ENCODE measurements at places on chromosomes 7 and 10.
A peak's percentile ranks its signal among the peaks of the same experiment; 100 is the strongest.

- DNase-seq: no peak
Observed at GRCh38 chr10:111612273-111612672, 535.4 kb downstream of the ADRA2A start.

- DNase-seq: peak; percentile 23
Observed at GRCh38 chr10:67666416-67667034, 29.5 kb downstream of the CTNNA3 start.

GRCh38 chr7:5212633-5213285 lies 22.7 kb downstream of the WIPI2 start:
- DNase-seq: no peak

- DNase-seq: peak; percentile 86
Observed at GRCh38 chr7:22572937-22573336, 72.9 kb upstream of the STEAP1B start.

DNA sequence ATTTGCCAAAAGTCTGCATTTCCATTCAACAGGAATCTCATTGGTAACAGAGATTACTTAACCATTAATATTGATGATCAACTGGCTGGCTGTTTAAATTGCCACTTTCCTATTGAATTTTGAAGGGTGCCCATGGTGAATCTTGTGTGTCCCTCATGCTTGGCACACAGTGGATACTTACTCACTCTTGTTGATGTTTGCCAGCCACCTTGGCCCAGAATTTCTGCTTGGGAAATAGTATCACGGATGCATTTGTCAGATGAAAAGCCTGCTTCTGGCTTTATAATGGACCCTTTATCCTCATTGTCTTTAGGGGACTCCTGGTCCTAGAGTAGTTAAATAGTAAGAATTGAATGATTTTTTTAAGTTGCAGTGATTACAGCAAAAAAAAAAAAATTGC lies 52.0 kb downstream of the MMRN2 start:
- no peak for DNase-seq

GRCh38 chr10:120478386-120478785 lies 21.4 kb downstream of the PLPP4 start:
- no peak for DNase-seq

DNA sequence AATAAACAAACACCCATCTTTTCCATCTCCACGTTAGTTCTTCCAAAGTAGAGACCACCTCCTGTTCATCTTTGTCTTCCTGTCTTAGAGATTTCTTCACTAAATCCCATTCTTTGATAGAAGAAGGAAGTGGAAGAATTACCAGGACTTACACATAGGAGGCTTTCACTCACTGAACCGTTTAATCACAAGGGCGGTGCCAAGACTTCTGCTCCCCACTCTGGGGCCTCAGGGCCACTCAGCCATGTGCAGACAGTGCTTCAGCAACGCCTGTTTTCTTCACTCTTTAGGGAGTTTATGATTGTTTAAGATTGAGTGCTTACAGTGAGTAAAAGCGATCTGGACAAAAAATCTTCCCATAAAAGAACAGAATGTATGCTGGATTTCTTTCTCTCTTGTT lies 63.9 kb upstream of the SORCS3 start:
- DNase-seq: no peak

DNA sequence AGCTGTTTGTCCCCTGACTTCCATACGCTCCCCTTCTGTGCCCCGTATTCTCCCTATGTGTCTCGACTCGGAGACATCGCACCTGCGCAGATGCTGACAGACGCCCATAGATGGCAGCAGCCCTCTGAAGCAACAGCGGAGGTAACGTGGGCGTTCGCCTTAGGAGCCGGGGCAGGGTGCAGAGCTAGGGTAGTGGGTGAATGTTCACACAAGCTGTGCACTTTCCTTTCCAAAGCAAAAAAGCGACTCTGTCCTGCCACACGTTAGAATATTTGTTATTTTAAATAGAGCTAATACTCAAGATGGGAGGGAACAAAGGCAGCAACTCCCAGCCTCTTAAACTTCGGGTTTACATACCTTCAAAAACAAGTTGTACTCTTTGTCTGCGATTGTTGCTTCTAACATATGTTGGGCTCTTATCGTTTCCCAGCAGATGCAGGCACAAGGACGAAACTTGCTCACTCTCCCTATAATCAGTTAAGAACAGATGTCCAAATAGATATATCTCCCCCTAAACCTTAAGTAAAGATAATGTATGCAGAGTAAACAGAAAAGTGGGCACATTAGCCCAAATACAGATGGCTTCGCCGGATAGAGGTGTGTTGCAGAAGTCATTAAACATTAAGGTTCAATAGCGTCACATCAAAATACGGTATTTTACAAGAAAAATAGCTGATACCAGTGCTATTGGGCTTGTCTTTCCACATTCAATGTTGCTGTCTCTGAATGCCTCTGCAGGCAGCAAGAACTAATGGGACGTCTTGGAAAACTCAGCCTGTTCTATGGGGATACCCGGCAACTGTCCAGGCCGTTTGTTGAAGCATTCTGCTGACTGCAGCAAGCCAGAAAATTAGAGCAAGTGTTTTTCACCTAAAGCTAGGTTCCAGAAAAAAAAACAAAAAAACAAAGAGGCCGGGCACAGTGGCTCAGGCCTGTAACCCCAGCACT lies 340.3 kb upstream of the PRKCQ start:
- no peak for DNase-seq
